ENCODE measurements at places on chromosomes 1 and 21.

DNA sequence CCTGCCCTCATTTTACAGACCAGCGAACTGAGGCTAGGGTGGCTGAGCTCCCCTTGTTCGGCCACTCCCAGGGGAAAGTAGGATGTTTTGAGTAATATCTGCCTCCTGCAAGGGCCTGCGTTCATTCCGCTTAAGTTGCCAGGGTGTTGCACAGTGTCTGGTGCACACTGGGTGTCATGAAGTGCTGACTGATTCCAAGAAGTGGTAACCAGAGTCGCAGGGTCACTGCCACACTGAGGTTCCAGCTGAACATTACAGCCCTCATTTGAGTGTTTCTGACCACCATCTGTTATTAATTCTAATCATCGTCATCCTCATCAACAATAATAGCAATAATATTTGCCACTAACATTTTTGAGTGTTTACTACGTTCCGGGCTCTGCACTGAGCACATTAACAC, 250.6 kb downstream of the KAZN start:
- no peak for DNase-seq

GRCh38 chr1:40870135-40870728, 8.1 kb upstream of the CITED4 start:
- no peak for DNase-seq

GRCh38 chr1:109482791-109483671, 674 bp upstream of the ATXN7L2 start:
- DNase-seq = no peak

- DNase-seq = peak; percentile 64
Observed at GRCh38 chr1:166947398-166948043, 27.8 kb downstream of the ILDR2 start.

DNA sequence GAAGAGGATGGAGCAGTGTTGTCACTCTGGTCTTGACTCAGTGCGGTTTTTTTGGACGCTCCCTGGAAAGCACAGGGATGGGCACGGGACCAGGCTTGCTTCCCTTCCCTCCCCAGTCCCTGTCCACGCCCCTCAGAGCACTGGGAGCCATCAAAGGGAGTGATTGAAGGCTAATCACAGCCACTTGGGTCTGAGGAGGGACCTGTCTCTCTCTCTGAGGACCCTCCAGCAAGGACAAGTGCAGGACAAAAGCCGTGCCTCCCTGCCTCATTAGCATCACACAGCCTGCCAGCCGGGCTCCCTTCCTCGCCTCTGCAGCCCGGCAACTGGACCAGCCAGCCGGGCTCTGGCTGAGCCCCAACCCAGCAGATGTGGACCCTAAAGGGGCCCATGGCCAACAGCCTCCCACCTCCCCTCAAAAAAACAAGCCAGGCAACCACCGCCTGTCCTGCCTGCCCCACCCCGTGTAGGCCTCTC, 18.6 kb upstream of the PDZK1IP1 start:
- no peak for DNase-seq

GRCh38 chr1:68644504-68644903, 147.6 kb upstream of the DEPDC1 start:
- no peak for DNase-seq

GRCh38 chr1:214404154-214404553, 123.2 kb downstream of the SMYD2 start:
- no peak for DNase-seq

GRCh38 chr1:244012202-244012601, 38.9 kb upstream of the ZBTB18 start:
- peak; percentile 85 for DNase-seq

GRCh38 chr1:165445388-165445787, 462 bp upstream of the RXRG start:
- DNase-seq = no peak

- peak; percentile 21 for DNase-seq
Observed at GRCh38 chr1:242017580-242018233, 18.8 kb upstream of the MAP1LC3C start.

DNA sequence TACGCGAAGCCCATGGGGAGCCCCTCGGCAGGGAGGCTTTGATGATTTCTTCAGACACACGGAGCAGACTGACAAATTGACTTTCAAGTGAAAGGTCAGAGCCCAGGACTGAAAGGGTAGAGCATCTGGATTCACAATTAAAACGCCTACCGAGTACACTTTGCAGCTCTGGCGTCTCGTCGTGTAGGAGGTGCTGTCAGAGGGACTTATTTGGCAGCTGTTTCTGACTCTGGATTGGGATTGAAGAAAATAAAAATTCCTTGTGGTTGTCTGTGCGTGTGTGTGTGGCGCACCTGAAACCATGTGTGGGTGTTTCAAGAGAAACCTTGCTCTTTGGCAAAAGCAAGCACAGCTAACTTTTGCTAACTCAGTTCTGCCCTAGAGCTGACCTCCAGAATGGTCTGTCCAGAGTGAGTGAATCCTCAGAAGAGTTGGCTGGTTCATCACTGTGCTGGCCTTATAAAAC, 348.7 kb downstream of the HLX start:
- no peak for DNase-seq

DNA sequence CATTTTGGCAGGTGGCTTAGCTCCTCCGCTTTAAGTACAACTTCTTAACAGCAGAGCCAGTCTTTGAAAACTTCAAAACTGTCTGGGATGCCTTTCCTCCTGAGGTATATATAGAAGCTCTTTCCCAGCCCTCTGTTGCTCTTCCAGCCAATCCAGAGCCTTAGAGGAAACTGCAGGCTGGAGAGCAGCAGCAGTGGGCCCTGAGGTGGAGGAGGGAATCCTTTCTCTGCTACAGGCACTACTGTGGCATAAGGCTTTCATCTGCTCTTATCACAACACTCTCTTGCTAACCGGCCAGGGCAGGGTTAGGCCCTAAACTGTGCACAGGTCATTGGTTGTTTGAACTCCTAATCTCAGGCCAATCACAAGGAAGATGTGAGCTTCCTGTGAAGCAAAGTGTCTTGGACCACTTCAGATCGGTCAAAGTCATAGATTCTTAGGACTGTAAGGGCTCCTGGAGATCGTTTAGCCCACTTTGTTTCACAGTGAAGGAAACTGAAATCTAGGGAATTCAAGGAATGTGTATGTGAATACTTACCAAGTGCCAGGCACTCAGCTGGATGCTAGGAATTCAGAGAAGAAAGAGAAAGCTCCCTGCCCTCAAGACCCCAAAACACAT, at the start of gene RGS5:
Gene RGS5, minus strand, starts transcription at position 84 of the 619 bp plus-strand sequence. Its CDS starts 81 bp downstream, at position 3.
- DNase-seq = peak; percentile 3

DNA sequence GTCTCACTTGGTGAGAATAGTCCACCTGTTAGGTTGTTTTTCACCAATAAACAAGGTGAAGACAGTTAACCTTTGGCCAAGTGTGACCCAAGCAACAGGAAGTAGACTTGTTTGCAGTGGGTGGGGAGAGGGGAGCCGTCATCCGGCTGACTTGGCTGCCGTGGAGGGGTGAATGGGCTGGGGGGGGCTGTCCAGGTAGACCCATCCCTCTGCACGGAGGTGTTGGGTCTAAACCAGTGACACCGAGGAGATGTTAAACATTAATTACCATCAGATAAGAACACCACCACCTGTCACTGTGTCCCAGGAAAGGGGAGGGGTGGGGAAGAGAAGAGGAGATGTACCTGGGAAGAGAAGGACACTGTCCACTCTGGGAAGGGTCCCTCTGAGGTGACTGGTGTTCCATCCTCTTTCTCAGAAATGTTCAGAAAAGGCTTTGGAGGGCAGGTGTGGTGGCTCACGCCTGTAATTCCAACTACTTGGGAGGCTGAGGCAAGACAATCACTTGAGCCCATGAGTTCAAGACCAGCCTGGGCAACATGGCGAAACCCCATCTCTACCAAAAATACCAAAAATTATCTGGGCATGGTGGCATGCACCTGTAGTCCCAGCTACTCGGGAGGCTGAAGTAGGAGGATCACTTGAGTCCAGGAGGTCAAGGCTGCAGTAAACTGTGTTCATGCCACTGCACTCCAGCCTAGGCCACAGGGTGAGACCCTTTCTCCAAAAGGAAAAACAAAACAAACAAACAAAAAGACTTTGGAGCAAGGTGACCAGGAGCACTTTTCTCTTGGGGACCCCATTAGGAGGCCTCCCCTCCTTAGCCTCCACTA, 6.7 kb upstream of the MYOM3 start:
- no peak for DNase-seq

DNA sequence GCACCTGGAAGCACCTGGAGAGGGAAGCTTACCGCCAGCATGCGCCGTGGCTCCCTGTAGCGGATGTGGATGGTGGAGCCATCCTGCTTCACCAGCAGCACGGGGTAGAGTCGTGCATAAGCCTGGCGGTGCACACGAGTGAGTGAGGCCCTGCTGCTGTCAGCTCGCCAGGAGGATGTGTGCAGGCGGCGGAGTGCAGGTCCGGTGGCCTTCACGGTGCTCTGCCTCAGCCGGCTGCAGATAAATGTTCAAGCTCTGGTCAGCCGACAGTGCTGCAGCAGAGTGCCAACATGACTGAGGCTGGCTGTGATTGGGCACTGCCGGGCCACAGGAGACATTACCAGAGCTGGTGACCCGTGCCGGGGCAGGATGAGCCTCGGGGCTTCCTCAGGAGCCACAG, 1.5 kb downstream of the MRPL55 start:
- no peak for DNase-seq

DNA sequence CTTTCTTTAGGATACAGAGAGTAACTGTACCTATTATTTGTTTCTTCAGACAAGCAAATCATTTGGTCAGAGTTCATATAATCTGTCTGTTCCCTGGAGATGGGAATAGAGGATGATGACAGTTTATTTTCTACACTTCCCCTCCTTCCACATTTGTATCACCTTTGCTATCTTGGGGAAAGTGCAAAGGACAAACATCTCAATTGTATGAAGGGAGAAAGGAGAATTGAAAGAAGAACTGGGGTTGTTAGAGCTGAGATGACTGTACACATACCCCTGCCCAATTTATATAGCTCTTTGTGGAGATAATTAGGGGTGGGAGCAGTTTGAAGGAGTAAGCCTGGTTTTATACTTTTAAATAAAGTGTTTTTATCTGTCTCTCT, 14.0 kb downstream of the POLR3GL start:
- DNase-seq = no peak

DNA sequence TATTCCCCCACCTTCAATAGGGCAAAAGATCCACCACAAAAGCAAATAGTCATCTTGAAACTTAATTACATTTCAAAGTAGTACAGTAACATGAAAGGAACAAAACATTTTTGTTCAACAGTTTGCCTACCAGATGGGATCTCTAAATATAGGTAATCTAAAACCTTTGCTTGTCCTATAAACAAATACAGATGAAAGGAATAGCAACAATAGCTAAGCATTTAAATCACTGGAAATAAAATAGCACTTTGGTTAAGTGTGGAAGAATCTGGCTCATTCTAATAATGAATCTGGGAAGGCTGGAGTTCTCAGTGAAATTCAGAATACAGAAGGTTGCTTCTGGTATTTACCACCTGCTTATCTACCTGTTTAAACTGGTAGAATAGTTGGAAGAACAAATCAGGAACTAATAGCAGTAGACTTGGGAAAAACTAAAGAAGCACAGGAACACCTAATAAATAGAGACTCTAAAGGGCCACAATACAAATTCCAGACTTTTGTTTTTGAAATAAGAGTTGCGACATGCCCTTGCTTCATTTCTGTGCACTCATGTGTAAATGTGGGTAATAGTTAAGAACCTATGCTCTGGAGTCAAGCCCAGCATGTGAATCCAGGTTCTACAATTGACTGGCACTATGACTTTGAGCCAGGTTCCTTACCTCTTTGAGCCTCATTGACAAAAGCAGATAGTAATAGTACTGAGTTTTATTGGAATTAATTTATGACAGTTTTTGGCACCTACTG, 2.3 kb upstream of the LYPLAL1 start:
- DNase-seq = no peak

GRCh38 chr1:173995475-173995874, 26.7 kb downstream of the RC3H1 start:
- no peak for DNase-seq

DNA sequence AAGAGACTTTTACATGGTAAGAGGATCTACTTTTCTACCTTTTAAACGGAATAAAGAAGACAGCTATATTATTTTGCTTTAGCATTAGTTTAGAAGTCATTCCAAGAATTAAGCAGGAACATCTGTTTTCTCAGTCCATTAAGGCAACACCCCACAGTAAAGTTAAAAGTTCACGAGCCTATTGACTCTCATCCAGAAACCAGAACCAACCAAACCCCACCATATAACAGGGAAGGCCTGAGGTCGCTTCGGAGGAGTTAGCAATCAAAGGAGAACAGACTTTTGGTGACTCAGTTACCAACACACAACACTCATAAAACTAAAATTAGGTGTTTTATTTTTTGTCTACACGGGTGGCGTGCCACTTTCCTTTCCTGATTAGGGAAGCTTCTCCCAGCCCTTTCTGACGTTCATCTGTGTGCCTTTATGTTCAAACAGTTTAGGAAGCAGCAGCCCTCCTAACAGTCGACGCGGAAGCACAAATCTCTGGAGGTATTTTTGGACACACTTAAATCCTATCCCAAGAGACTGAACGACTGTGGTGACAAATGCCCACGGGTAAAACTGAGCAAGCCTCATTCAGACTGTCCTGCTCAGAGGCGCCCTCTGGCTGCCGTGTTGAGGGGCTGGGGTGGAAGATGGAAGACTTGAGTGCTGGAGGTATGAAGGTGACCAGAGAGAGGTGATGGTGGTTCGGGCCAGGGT, 8.6 kb upstream of the PLA2G2C start:
- DNase-seq = peak; percentile 50

GRCh38 chr1:221772117-221772516, 30.2 kb upstream of the DUSP10 start:
- no peak for DNase-seq

DNA sequence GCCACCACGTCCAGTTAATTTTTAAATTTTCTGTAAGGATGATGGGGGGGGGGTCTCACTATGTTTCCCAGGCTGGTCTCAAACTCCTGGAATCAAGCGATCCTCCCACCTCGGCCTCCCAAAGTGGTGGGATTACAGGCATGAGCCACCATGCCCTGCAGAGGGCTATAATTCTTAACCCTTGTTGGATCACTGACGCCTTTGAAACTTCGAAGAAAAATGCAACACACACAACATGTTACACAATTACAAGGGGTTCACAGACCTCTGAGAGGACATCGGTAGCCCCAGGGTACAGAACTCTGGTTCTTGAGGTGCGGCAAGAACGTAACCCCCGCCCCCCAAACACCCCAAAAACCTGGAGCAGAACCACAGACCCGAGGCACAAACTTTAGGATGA, 8.4 kb upstream of the LUZP1 start:
- no peak for DNase-seq

DNA sequence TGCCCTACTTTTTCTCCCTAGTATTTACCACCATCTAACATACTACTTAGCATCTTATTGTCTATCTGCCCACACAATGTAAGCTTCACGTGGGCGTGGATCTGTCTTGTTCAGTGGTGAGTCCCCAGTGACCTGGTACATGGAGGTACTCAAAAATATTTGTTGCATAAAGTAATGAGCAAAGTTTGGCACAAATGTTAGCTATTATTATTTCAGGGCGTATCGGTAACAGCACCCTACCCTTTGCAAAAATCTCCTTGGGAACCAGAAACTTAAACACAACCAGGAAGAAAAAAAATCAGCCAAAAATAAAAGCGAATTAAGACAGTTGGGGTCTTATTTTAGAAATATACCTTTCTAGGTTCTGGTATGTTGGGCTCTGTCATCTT, 454 bp upstream of the NENF start:
- DNase-seq = no peak

GRCh38 chr1:15764269-15764764, 5.7 kb downstream of the FBLIM1 start:
- no peak for DNase-seq
